ENCODE measurements at places on chromosomes 5 and 9.

DNA sequence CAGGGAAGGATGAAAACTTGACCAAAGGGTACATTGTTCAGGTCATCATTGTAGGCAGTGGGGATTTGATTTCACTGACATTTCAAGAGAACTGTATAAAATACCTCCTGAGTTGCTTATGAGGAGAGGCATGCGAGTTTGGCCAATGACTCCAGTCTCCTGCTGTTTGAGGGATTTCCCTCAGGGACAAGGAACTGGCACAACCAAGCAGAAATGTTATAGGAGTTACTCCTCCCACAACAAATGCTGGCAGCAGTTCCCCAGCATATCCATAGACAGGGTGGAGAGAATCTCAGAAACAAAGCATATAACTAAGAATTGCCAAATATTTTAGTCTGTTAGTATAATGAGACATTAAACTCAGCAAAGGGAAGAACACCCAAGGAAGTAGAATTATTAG lies 47.2 kb upstream of the FBXL7 start:
- no peak for DNase-seq

DNA sequence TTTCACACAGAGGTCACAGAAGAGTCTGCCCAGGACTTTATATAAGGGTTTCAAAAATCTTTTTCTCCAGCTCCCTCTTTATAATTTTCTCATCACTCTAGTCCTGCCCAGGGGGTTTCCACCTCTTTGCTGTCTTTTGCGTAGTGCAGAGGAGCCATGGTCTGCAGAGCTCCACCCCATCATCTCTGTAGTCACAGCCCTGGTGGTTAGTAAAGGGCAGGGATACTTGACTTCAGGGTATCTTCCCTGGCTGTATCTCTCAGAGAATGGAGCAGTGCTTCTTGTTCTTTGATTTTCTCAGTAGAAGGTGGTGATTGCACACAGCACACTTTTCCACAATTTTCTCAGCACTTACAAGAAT lies 900.6 kb upstream of the COX7C start:
- DNase-seq = no peak

DNA sequence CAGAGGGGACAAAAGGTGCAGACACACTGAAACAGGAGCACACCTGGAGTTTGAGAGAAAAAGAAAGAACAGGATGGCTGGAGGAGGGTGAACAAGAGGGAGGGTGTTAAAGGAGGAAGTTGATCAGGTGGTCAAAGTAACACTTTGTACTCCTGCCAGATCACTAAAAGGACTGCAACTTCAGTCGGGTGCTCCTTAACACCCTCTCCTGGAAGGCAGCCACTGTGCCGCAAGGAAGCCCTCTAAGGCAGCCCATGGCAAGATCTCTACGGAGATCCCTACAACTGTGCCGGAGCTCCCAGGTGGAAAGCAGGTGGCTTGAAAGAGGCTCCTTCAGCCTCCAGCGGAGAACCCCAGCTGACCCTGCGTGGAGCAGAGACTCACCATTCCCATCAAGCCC lies 124.4 kb upstream of the MSX2 start:
- DNase-seq = no peak

- no peak for DNase-seq
Observed at GRCh38 chr5:170115925-170116324, 10.2 kb downstream of the FOXI1 start.

DNA sequence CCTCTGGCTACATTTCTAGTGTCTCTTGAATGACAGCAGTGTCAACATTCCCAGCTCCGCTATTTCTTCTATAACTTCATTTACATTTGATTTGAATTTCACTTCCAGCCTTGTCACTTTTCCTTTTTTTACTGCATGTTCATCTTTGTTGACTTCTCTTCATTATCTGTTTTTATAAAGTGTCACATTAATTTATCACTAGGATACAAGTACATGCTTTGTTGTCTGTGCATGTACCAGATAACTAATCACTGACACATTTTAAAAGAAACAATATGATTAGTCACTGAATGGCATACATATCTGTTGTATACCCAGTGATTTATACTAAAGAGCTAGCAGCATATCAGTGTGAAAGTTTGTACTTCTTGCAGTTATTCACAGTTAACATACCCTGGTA lies 29.1 kb downstream of the ARSK start:
- no peak for DNase-seq

- no peak for DNase-seq
Observed at GRCh38 chr5:72505016-72505415, 2.2 kb downstream of the ZNF366 start.
